ENCODE measurements at places on chromosomes 5 and 9.

GRCh38 chr9:79580055-79580454 is 8.3 kb downstream of the TLE4 start:
- DNase-seq, result no peak

- peak; percentile 50 for DNase-seq
Observed at GRCh38 chr9:22008717-22009505, at the start of gene CDKN2B. Gene CDKN2B, minus strand, starts transcription at chr9:22009305. Its CDS starts 352 bp downstream, at chr9:22008953.

DNA sequence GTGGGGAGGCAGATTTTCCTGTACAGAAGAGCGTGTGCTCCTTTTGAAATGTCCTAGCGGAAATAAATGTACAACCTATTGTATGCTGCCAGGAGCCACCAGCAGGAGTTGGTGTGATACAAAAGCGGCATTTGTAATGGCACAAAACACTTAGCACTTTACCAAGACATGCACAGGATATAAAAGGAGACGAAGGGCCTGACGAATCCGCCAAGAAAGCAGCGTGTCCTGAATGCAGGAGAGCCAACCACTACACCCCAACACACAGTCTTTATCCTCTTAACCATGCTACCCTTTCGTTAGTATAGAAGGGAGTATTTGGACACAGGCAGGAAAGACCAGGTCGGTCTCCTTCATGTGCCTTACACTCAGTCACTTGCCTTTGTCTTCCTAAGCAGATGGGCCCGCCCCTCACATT is 218.1 kb downstream of the TRIM32 start:
- DNase-seq, result no peak

- no peak for DNase-seq
Observed at GRCh38 chr5:9604416-9604815, 25.7 kb downstream of the TAS2R1 start.

DNA sequence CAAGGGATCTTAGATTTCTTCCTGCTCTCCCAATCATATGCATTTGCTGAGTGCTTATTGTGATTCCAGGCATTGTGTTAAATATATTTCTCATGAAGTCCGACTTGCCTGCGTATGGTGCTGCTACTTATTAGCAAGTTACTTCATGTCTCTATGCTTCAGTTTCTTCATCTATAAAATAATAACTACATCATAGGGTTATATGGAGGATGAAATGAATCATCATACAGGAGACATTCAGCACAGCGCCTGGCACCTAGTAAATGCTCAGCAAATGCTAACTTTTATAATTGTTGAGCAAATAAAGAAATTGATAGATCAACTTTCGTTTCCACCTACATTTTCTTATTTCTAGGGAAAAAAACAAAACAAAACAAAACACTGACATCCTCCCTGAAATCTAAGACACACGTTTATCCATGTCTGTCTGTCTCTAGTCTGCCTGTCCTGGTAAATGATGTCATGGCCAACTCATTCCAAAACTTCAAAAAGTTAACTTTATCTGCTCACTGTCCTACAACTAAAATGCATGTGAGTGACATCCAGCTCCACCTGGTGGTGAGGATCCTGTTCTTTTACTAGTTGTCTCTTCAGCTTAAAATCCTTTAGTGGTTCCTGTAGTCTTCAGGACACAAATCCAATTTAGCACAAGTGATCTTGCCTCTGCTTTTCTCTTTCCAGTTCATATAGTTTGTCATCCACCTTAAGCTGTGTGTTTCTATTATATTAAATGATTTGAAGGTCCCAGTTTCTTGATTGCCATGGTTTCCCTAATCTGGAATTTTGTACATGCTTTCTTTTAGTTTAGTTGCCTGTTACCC is 27.7 kb downstream of the PPP3R2 start:
- DNase-seq, result no peak

GRCh38 chr9:129685220-129685932 is 19.9 kb downstream of the PRRX2 start:
- no peak for DNase-seq

DNA sequence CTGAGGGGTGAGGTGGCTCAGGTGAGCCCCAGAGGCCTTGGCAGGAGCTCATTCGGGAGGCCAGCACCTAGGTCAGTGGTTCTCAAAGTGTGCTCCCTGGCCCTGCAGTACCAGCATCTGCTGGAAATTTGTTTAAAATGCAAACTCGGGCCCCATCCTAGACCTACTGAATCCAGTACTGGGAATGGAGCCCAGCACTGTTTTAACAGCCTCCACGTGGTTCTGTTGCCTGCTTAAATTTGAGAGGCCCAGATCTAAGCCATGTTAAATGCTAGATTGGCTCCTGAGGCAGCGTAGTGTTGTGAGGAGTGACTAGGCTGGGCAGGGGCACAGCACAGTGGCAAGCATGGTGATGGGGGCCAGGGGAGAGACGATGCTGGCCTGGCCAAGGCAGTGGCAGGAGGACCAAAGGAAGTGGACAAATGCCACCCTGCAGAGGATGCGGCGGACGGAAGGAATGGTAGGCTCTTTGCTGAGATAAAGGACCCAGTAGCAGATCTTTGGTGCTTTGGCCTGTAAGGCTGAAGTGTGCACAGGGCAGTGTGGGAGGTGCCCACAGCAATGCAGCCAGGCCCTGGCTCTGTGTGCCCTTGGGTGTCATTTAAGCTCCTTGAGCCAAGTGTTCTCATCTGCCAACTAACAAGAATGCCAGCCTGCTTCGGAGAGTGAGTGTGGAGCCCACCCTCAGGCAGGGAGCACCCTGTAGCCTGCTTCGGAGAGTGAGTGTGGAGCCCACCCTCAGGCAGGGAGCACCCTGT is 4.2 kb downstream of the PRR7 start:
- DNase-seq, result no peak

DNA sequence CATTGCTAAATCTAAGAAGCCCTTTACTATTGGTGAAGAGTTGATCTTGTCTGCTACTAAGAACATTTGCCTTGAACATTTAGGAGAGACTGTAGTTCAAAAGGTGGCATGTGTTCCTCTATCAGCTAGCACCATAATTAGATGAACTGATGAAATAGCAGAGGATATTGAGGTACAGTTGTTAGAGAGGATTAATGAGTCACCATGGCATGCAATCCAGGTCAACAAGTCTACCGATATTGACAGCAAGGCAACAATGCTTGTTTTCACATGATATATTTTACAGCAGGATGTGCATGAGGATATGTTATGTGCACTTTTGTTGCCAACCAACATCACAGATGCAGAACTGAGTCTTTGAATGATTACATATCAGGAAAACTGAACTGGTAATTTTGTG is 134.3 kb upstream of the CDH9 start:
- DNase-seq, result no peak

GRCh38 chr5:135053278-135053677 is 19.2 kb upstream of the PITX1 start:
- DNase-seq, result no peak

DNA sequence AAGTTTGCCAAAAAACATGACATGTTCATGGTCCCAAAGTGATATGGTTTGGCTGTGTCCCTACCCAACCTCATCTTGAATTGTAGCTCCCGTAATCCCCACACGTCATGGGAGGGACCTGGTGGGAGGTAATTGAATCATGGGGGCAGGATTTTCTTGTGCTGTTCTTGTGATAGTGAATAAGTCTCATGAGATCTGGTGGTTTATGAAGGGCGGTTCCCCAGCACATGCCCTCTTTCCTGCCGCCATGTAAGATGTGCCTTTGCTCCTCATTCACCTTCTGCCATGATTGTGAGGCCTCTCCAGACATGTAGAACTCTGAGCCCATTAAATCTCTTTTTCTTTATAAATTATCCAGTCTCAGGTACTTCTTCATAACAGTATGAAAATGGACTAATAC is 322.1 kb downstream of the MED10 start:
- no peak for DNase-seq

All from activated T-helper 1 cell treated with Interleukin-2 at 50 U/mL for 16 hours (primary cell).